Inflammatory macrophage (primary cell): ENCODE measurements at places on chromosomes 1 and 21.
A peak's percentile ranks its signal among the peaks of the same experiment; 100 is the strongest.

GRCh38 chr1:157202331-157202730 lies 64.1 kb upstream of the ETV3 start:
- DNase-seq = no peak

DNA sequence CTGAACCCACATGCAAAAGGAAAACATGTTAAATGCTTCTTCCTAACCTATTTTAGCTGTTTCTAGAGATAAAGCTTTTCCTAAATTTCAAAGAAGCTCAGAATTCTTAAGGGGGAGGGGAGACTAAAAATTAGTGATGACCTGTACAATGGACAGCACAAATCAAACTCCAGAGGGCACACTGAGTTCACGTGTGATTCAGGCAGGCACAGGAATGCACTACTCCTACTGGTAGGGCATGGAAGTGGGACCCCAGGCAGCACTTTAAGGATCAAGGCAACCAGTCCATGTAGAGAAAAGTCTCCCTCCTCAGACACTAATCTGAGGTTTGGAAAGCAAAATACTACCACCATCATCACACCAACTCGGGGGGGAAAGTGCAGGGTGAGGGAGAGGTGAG lies 31.3 kb upstream of the CLCA4 start:
- DNase-seq = no peak

DNA sequence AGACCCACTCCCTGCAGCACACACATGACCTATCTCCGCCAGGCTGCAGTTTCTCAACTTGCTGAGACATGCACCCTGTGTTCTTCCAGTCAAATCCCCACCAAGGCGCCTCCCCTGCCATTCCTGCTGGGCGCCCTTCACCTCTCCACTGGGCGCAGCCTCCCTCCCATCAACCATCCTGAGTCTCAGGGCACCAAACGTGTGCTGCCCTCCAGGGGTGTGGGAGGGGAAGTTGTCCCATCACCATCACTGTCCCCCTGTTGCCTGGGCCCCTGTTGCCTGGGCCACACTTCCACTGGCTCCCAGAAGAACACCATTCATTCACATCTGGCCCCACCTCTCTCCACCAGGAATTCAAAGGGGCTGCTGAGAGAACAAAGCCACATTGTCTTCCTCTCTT lies 44.9 kb upstream of the EFHD2 start:
- no peak for DNase-seq

- DNase-seq = no peak
Measured at GRCh38 chr1:63628607-63629006, 35.4 kb downstream of the PGM1 start.

- DNase-seq = no peak
Measured at GRCh38 chr1:82143108-82143833, 342.5 kb downstream of the ADGRL2 start.

GRCh38 chr1:151060007-151060656 lies at the start of gene MLLT11:
TSS of gene MLLT11 (plus strand) at chr1:151060397. CDS start at chr1:151067225, 6,828 bp downstream.
- no peak for DNase-seq

DNA sequence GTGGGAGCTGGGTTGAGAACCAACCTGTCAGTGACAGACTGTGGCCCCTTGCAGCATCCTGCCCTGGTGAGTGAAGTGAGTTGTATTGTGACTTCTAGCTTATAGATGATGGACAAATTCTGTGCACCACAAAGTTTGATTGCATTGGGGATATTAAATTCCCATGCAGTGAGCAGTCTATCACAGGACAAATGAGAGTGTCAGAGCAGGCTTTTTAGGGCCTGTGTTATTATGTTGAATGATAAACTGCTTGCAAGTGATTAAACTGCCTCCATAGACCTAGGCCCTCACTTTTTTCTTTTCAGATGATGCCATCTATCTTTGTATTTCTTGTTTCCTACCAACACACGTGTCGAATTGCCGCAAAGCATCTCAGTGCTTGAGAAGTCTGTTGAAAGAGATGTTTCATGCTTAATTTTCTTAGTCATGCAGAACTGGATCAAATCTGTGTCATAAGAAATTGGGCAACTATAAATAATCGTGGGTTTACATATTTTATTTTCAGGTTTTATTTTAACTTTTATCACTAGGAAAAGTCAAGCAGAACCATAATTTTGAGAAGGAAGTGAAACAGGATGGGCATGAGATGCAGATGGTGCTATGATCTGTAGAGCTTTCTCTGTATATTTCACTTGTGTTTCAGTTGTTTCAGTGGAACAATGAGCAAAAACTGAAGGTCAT lies 199.2 kb downstream of the S1PR1 start:
- DNase-seq = no peak

DNA sequence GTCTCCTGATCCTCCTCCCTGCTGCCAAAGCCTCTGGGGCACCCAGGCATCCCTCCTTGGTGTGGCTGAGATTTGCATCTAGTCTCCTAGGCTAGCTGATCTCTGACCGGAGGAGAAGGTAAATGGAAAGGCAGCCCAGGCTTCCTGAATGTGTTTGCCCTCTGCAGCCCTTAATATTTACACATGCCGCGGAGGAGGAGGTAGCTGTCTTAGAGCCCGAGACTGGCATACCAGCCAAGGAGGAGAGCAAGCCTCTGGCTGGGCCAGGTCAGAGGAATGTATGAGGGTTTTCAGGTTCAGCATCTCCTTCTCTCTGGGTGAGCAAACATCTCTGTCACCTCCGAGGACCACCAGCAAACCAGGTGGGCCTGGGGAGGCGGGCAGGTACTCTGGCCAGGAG lies 86.0 kb upstream of the GRIK3 start:
- DNase-seq = no peak

GRCh38 chr1:20867847-20868246 lies 80.7 kb upstream of the HP1BP3 start:
- no peak for DNase-seq

DNA sequence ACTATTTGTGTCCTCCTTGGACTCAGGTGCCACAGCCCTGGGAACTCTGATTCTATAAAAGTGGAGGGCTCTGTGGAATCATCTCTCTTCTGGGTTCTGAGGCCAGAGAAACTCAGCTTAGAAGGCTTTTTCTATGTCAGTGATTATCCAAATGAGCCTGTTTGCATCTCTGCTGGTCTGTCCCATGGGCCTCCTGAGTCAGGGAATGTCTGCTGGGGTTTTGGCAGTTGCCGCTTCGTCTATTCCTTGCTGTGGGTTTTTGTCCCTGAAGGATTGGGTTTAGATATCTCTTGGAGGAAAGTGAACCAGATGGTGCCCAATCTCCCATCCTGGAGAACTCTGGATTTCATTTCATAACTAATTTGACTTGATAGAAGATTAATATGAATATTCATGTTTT lies 297.6 kb downstream of the HHAT start:
- no peak for DNase-seq

GRCh38 chr1:8055973-8056372 lies 29.9 kb upstream of the ERRFI1 start:
- DNase-seq = peak; percentile 43

GRCh38 chr1:169326956-169327268 lies 40.7 kb downstream of the NME7 start:
- no peak for DNase-seq

- no peak for DNase-seq
Measured at GRCh38 chr1:117364240-117364639, 3.0 kb upstream of the MAN1A2 start.

DNA sequence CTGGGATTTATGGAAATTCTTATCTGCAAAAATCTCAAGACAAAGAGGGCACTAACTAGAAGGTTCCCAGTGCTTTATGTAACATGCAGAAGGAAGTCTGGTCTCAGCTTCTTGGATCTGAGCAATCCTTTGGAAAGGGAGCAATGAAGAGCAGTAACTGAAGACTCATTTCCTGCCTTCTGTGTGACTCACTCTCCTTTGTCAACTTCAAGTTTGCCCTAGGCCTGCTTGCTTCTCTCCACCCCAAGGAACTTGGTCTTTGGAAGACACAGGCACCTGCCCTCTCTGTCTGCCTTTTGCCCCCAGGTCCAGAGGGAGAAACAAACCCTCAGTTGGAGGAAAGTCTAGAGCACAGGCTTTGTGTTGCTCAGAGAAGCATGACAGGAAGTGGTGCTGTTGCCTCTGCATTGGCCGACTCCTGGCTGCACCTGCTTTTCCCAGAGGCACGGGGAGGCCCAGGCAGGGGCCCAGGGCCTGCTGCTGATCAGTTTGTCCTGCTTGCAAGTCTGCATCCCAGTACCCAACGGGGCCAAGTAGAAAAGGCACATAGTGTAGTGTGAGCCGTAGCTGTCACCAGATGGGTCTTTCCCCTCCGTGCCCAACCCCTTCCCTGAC lies 137.2 kb downstream of the DHRS3 start:
- peak; percentile 54 for DNase-seq

GRCh38 chr1:20981915-20982314 lies 194.8 kb downstream of the EIF4G3 start:
- peak; percentile 35 for DNase-seq

GRCh38 chr1:5466487-5466886 lies 525.7 kb downstream of the NPHP4 start:
- DNase-seq = no peak

DNA sequence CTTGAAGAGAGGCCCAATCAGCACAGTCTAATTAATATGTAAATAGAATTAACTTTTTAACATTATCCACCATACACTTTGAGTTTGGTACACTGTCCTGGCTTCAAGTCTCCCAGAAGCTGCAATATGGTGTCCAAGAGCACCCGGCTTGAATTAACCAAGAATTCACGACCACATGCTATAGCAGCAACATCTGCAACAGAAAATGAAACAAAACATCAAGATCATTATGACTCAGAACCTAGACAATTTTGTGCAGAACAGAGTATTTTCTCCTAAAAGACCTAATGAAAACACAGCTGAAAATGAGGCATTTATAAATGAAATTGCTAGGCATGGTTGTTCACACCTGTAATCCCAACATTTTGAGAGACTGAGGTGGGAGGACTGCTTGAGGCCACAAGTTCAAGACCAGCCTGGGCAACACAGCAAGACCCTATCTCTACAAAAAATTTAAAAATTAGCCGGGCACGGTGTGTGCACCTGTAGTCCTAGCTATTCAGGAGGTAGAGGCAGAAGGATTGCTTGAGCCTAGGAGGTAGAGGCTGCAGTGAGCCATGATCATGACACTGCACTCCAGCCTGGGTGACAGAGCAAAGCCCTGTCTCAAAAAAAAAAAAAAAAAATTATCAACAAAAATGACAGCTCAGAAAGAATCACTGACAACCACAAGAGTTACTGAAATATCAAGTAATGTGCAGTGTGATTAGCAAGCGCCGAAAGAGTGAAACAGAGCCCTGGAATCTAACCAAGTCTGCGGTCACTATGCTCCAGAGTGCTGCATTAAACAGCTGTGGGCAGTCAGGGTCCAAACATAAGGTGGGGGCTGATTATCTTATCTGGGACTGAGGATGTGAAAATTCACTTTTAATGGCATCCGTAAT lies 45.3 kb downstream of the HSF2BP start:
- no peak for DNase-seq

DNA sequence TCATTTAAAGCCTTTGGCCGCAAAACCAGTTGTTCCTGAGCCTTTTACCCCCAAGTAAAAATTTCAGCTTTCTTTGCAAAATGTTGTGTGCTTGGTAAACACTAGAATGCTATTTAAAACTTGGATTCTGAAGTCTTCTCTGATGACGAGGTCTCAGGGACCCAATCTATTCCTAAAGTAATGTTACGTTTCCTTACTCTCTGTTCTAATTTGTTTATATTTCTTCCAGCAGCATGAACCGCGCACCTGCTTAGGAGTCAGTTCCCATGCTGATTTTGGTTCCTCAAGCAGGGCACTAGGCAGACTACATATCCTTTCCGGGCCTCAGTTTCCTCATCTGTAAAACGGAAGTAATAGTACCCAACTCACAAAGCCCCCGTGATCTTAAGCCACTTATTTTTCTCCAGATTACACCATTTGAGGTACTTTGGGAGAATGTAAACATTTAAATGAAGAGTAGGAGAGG lies 969 bp upstream of the ALDH4A1 start:
- no peak for DNase-seq

GRCh38 chr1:172742599-172743500 lies 83.9 kb downstream of the FASLG start:
- DNase-seq = peak; percentile 42

- DNase-seq = no peak
Measured at GRCh38 chr1:96306809-96307560, 414.6 kb upstream of the PTBP2 start.

- no peak for DNase-seq
Measured at GRCh38 chr1:216563087-216563486, 139.8 kb upstream of the USH2A start.

DNA sequence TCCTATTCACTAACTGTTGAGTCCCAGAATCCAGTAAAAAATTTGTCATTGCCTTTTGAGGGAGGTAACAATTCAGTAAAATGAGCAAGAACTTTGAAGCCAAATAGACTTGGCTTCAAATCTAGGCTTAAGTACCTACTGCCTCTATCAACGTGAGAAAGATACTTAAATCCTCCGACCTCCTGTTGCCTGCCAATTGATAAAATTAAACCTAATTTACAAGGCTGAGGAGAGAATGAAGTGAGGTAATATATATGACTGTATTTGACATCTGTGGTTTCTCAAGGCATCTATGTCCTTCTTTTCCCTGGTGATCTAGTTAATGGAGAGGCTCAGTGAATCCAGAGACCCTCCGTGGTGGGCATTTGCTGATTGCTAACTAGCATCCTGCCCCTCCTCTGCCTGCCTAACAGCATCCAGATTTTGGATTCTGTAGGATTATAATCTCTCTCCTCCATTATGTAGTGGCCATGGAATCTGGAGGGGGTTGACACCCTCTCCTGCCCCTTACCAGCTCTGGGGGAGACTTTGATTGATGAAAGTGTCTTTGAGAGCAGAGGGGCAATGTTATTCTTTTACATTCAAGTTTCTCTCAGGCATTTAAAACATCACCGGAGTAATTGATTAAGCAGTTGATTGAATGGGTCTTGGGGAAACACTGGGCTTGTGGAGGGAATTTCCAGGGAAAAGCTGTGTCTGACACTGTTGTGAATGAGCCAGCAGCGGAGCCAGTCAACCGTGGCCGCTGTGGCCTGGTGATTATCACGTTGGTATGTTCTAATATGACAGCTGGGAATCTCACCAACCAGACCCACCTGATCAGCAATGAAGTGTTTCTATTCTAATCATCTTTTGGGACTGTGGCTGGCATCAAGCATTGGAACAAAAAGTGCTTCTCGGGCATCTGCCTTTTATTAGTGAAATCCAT lies 140.7 kb upstream of the FAM78B start:
- no peak for DNase-seq

- DNase-seq = no peak
Measured at GRCh38 chr21:42400525-42400924, 3.2 kb upstream of the UBASH3A start.

DNA sequence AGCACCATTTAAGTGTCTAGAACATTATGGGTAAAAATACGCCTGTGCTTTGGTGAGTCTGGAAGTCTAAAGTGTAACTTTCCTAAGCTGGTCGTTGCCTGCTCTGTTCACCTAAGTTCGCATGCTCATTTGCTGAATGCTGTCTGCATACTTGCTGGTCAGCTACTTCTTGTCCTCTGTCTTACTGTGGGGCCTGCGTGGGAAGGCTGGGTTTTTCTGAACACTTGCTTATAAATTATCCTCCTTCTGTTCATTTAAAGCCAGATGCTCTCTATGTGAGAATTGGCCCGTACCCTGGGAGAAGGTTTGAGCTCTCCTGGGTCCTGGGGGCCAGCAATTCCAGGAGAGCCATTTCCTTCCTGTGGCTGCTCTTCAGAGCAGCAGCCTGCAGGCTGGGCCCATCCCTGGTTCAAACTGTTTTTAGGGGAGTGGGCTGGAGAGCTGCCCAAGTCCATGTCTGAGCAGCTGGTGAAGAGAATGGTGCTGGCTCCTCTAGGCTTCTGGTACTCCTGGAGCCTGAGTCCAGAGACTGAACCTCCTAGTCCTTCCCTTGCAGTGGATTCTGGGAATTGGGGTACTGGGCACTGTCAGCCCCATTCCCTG lies 75.7 kb downstream of the GALNT2 start:
- no peak for DNase-seq
